ENCODE measurements at places on chromosomes 5 and 9.
A peak's percentile ranks its signal among the peaks of the same experiment; 100 is the strongest.

DNA sequence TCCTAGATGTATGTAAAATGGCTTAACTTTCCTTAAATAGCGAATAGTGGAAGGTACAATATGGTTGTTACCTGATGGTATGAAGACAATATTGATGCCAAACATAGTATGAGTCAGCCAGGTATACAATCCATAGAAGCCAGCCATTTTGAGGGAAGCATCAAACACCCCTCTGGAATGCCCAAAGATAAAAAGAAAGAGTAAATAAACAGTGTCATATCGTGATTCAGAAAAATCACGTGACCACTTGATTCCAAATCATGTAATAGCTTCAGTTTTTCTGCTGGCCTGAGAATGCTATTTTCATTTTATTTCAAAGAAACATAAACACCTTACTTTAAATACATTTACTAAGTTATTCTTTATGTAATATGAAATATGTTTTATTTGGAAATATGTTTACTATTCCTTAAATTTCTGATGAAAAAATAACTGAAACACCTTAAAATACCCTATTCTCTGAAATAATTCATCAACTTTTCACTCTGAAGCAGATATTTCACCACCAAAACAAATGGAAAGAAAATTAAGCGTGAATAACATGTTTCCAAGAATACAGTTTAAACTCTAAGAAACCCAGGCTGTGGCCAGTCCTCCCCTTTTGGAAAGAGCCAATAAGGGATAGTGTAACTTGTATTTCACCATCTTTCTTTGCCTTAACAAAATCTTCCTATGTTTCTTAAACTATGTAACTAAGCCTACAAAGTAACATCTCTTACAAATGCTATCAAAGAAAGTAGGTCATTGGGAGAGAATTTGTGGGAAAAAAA lies 24.8 kb upstream of the CTNNAL1 start:
- no peak for DNase-seq

DNA sequence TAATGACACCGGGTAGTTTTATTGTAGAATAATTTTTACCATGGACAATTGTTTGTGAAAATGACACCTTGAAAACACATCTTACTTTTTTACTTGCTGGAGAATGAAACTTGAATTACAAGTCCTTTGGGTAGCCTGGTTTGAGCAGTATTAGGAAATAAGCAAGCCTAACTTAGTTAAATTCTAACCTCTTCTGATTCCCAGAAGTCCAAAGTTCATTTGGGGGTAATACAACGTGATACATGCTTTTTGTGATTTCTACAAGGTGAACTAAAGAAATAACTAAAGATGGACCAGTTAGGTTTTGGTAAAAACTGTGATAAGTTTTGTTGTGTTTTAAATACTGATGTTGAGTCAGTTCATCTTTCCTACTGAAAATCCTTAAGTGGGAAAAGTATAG lies 135.4 kb upstream of the DMRT1 start:
- DNase-seq, result no peak

DNA sequence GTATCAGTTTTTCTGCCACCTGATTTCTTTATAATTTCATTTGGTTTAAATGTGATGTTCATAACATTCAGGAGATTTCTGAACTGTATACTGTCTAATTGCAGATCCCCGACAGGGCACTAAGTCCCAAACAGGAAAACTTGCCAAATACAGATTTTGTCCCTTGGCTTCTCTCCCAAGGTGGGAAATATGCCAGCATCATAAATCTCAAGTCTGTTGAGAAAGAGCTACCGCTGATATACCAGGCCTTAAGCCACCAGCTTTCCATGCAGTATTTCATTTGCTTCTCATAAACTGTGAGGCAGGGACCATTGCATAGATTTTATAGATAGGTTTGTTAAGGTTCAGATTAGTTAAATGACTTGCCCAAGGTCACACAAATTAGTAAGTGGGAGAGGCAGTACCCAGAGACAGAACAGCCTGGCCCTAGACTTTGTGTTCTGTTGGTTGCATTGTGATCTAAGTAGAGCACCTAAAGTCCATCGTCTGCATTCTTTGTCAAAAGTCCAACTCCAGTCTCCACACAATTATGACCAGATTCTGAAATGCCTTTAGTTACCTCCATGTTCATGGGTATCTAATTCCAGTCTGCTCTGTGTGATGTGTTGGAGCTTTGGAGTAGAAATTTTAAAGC lies 16.2 kb downstream of the GPR21 start:
- peak; percentile 59 for DNase-seq

- DNase-seq, result no peak
These were observed 10.7 kb upstream of the STK32A start for GRCh38 chr5:147223948-147224791.
